ENCODE measurements at places on chromosomes 2 and 18.

GRCh38 chr2:216424274-216424673, 12.0 kb downstream of the SMARCAL1 start:
- DNase-seq: no peak

DNA sequence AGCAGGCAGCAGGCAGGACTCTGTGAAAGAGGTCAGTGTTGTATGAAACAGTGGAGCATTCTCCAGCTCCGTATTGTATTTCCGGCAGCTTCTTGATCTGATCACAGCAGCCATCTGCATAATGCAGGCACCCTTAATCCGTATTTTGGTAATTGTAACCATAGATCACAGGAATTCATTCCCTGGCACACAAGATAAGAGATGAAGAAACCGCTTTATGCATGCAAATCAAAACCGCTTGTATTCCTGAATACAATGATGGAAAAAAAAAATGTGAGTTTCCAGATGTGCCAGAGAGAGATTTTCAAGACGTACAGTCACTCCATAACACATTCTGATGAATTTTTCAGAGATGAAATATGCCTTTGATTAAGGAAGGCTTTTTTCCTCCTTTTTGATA, 221.3 kb downstream of the ACKR3 start:
- DNase-seq: no peak

GRCh38 chr18:26919627-26920026, 54.1 kb upstream of the AQP4 start:
- no peak for DNase-seq

DNA sequence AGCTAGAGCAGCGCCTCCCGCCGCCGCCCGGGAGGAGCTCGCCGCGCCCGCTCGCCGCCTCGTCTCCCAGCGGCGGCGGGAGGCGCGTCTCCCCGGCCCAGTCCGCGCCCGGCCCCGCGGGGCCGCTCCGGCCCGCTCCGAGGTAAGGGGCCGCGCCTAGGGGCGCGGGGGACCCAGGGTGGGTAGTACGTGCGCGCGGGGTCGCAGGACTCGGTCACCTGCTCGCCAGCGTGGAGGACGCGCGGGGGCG, 259 bp downstream of the NPAS2 start:
- no peak for DNase-seq

- no peak for DNase-seq
Observed at GRCh38 chr18:8777846-8778245, 72.5 kb downstream of the MTCL1 start.

DNA sequence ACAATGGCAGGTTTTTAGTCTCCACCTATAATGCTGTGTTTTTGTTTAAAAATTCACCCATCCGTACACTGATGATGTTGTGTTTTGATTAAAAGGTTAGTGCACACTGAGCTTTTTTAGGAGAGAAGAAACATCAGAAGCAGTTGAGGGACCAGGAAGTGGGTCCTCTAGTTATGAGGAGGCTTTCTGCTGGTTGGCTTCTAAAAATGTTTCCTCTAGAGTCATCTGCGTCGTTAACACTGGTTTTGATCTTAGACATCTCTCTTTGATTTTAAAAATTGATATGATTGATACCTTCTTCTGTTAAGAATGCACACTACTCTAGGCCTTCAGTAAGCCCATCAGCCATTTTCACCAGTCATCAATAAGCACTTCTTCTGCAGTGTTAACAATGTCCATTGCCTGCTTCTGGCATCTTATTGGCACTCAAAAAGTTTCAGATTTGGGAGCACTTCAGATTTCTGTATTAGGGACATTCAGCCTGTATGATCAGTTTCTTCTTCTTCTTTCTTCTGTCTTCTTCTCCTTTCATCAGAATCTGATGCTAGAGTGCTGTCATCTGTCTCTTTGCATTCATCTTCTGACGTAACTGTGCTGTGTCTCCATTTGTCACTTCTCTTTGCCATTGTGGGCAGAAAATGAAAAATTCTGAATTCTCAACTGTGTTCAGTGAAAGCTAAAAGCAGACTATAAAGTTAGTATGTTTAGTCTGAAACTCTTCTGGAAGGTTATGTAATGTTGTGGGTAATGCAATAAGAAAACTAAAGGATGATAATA, 56.3 kb downstream of the PHLPP1 start:
- peak; percentile 21 for DNase-seq

GRCh38 chr2:163132850-163133249, 294.3 kb upstream of the KCNH7 start:
- no peak for DNase-seq

GRCh38 chr18:69528435-69528834, 127.7 kb downstream of the DOK6 start:
- no peak for DNase-seq

DNA sequence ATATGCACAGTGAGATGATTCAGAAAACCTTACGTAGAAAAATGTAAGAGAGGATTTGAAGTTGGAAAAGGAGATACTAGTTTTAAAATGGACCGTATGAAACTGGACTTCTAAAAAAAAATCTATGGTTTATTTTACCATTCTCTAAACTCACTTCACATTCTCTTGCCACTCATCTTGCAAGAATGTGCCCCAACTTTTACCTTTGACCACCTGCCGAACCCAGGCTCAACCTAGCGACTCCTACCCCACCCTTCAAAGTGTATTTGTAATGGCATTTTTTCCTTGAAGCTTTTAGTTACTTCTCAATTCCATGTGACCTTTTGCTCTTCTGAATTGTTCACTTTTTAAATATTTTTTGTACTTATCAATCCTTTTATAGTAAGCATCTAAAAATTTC, 160.8 kb downstream of the PHLPP1 start:
- no peak for DNase-seq

DNA sequence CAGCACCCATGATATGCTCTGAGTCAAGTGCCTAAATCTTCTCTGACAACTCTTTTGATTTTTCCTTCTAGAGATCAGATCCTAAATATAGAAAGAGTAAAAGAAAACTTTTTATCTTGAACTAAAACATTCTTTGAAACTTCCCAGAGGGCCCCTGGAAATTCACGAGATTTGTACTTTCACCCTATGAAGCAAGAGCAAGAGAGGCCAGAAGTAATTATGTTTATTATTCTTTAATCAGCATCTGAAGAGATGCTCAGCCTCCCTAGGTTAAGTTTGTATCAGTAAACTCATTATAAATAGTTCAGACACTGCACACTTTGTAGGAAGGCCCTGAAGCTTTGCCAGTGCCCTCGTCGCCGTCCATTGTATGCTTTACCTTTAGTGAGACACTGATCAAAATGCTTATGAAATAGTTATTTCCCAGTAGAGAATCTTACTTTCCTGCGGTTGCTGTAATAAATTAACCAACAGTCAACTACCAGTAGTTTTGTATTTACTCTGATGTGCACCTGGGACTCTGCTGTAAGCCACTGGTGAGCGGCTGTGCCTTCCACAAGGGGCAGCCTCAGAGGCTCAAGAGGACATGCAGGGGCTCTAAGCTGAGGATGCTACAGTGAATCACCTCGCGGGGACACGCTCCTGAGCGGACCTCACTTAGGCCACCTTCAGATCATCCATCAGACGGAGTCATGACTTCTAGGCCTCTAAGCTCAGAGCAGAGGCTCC, 71.9 kb downstream of the BIN1 start:
- DNase-seq: no peak

DNA sequence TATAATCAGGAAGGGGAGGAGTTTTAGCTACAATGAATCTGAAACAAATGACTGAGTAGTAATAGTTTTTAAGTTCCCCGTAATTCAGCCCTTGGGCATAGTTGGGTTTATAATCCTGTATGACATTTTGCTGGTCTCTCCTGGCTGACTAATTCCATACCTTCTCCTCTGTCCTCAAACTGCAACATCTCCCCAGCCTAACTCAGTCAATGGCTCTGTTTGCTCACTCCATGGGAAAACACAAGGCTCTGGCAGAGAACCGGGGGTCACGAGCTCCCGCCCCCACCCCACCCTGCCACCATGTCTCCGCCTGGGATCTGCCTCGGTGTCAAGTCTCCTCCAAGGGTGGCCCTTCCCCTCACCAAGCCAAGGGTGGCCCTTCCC, 168.6 kb downstream of the HDAC4 start:
- no peak for DNase-seq

DNA sequence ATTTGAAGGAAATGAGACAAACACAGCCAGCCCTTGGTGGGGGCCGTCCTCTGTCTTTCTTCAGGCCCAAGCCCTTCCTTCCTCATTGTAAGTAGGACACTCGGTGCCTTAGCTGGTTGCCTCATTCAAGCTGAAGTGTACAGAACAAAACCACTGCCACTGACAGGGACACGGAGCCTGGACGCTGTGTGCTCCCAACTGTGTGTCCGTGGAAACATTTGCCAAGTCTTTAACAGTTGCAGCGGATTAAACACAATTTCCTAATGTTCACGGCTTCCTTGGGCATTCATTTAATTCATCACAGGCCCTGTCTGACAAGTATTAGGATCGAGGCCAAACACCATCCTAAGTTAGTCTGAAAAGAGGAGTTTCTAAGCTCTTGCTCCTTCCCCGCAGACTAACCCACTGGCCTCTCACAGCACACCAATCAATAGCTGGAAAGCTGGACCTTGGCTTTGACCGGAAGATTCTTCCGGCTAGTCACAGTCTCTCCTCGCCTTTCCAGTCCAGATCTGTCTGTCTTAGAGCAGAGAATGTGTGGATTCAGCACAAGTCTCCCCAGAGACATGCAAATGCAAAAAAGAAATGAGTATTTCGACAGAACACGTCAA, 68.7 kb upstream of the ACSL3 start:
- peak; percentile 2 for DNase-seq

DNA sequence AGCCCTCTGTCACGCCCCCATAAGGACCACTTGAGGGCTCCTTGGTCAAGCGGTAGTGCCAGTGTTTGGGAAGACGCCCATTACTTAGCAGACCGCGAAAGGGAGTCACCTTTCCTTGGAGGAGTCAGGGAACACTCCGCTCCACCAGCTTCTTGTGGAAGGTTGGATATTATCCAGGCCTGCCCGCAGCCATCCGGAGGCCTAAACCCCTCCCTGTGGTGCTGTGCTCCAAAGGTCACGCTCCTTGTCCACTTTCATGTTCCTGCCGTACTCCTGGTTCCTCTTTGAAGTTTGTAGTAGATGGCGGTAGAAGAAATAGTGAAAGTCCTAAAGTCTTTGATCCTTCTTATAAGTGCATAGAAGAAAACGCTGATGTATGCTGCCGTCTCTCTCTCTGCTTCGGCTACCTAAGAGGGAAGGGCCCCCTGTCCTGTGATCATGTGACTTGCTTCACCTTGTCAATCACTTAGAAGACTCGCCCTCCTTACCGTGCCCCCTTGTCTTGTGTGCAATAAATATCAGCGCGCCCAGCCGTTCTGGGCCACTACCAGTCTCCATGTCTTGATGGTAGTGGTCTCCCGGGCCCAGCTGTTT, 1.7 kb upstream of the CATIP start:
- DNase-seq: no peak

DNA sequence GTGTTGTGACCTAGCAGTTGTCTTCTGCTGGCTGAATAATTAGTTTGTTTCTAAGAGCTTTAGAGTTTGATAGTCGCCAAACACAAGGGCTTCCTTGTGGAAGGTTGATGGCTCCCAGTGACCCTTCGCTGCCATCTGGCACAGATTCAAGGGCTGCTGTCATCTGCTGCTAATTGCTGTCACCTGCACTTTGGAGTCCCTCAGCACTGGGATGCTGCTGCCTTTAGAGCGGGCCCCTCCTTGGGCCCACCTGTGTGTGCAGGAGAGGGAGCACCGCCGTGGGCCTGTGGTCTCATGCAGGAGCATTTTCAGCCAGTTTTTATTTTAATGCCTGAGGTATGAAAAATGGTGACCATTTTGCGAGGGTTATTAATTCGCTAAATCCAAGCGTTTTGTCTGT, 154.0 kb upstream of the NFATC1 start:
- DNase-seq: no peak

- DNase-seq: no peak
Observed at GRCh38 chr2:64298161-64298560, 153.9 kb upstream of the PELI1 start.

DNA sequence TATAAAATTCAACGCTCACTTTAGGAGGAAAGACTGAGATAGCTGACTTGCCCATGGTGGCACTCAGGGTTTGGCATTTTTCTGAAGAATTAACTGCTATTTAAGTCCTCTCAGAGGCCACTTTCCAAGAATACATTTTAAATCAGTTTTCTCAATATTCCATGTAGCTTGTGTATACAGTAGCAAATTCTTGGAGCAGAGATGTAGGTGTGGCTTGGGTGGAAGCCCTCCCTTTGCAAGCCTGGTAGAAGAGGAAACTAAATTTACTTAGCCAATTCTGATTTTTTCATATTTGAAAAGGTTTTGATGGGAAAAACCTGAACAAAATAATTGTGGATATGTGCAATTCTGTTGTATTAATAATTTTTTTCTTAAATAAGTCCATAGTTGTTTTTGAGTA, 14.0 kb upstream of the ITGAV start:
- no peak for DNase-seq

DNA sequence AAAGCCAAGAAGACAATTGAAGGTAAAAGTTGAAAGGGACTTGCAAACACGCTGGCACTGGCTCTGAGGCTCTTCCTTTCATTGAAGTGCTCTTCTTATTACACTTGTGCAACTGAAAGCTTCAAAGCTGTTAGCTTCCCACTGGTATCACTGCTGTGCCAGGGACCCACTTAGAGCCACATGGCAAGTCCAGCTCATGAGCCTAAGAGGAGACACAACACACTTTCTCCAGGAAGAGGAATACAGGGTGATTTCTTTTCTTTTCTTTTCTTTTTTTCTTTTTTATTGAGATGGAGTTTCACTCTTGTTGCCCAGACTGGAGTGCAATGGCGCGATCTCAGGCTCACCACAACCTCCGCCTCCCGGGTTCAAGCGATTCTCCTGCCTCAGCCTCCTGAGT, 218.2 kb downstream of the ATAD2B start:
- DNase-seq: no peak

DNA sequence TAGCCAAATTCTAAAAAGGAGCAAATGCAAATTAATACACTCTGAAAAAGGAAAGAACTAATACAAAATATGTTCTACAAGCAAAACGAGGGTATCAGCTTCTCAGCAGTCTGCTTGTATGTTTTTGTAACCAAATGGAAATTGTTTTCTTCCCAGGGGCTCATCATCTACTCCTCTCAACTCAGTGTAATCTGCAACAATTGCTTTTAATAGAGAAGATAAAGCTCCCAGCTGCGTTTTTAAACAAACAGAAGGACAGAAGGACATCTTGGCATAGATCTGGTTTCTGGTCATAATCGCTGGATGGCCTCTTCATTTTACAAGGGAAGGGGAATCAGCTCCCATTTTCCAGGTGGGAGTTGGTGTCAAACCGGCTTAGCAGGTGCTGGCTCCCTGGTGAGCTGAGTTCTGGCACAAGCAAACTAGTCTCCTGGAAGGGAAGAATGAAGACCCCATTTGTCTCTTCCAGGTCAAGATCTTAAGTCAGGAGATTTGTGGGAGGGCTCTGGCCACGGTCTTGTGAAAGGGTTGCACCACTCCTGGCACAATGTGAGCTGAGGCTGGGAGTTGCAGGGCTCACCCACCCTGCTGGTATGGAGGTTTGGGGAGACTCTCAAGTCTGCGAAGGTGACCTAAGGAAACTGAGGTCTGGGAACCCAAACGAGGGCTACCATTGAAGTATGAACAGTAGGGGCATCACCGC, 41.6 kb downstream of the NPPC start:
- no peak for DNase-seq
